ENCODE measurements at places on chromosomes 1 and 21.

DNA sequence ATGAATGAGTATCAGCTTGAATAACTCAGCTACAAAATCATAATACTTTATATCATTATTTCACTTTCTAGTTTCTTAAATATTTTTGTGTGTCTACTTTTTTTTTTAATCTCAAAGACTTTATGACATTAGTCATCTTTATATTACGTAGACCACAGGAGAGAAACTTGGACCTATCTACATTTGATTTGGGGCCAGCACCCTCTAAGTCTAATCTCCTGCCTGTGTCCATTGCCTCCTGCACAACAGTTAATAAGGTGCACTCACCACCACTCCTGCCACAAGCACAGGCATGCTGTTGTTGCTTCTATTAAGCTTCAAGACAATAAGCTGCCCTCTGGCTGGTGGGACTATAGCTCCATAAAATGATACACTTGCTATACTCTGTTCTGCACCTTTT lies 70.4 kb downstream of the DIRAS3 start:
- no peak for DNase-seq

GRCh38 chr1:89605692-89606091 lies 27.2 kb upstream of the LRRC8C start:
- no peak for DNase-seq

DNA sequence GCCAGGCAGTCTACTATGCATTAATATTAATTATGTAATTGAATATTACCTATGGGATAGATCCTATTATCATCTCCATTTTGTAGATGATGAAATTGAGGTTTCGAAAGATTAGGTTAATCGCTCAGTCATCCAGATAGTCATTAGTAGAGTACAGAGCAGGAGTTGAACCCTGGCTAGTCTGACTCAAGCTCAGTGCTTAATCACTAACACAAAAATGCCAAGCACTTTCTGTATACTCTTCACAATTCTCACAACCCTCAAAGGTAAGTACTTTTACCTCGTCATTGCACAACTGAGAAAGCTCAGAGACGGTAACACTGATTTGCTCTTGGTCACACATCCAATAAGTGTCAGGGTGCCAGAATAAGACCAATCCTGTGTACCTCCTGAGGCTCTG lies 280.2 kb upstream of the PLXNA2 start:
- DNase-seq: no peak

DNA sequence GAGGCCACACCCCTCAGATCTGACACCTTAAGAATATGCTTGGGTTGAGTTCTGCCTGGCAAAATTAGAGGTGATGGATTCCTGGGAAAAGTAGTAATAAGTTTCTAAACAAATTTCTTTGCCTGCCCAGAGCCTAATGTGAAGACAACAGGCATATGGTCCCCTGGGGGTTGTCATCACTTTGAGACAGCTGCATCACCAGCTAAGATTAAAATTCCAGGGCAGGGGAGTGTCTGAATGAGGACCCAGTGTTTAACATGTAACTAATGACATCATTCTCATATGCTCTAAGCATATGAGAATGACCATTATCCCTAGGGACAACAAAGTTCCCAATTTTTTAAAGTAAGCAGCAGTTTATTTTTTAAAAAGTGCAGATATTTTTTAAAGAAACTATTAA lies 432.2 kb downstream of the PCP4 start:
- DNase-seq: no peak

DNA sequence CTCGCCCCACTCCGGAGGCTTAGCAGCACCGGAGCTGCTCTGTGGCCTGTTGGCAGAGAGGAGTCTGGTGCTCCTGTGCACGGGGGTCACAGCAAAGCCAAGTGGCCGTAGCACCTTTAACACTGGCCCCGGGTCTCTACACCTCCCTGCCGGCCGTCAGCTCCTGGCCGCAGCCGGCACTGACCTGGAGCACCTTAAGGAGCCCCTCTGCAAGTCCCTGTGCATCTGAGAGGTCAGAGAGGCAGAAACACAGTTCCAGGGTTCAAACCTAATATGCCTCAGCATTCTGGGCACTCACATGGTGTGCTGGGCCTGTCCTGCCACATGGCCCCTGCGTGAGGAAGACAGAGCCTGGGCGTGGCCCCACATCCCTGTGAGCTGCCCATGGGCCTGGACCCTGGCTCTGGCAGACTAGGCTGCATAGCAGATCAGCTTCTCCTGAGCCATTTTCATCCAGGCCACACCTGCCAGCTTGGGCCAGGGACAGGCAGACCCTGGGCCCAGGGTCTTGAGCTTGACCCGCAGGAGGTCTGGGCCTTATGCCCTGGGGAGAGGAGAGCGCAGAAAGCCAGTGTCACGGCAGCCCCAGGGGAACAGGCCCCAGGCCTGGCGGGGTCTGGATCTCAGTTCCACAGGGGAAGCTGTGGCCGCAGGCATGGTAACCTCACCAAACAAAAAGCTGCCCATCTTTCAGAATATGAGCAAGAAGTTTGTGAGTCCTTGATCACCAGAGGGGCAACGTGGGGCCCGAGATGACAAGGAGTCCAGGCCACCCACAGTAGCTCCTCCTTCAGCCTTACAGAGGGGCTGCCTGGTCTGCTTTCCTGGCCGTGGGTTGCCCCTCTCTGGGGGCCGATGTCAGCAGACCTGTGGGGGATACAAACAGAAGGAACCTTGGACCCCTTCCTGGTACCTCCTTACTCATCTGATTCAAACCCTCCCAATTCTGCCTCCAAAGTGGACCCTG lies 146.0 kb upstream of the COL6A1 start:
- DNase-seq: no peak

DNA sequence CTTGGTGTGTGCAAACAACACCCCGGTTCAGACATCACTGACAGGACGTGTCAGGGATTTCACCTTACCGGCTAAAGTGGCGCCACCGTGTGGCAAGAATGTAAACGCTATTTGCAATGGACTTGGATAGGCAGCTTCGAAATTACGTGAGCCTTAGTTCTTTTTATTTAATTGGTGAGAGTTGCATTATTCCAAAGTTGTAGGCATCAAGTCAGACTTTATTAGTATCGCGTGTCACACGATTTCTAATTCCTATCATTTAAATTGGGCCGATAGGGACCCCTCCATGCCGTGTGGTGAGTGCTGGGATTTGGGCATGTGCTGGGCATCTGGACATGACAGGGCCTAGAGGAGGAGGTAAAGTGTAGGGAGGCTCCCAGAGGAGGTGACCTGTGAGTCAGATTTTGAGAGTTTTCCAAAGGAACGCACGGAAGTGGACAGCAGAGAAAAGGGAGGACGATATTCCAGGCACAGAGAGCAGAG lies 14.5 kb upstream of the CPT2 start:
- peak; percentile 78 for DNase-seq

DNA sequence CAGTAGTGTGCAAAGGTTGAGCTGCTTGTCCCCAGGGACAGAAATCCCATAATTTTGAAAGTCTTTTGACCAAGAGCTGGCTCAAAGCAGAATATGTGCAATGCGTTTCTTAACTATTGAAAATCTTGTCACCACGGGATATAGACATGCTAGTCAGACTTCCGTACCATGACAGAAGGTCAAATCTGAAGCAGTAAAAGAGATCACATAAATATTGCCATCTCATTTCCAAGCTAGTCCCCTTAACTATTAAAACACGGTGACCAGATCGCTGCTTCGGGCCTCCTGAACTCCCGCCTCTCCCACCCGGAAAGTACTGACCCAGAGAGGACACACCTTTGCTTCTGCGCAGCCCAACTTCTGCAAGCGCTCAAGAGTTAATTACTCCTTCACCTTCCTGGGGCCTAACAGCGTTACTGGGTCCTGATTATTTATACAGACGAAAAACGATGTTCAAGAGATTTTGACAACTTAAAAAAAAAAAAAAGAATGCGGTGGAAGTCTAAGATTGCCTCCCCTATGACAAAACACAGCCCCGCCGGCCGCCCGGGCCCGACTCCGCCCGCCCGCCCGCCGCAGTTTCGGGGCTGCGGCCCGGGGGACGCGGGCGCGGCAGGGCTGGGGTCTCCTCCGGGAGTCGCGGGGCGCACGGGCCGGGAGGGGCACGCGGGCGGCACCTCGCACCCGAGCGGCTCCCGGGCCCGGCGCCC lies 692 bp downstream of the SORT1 start:
- DNase-seq: no peak

DNA sequence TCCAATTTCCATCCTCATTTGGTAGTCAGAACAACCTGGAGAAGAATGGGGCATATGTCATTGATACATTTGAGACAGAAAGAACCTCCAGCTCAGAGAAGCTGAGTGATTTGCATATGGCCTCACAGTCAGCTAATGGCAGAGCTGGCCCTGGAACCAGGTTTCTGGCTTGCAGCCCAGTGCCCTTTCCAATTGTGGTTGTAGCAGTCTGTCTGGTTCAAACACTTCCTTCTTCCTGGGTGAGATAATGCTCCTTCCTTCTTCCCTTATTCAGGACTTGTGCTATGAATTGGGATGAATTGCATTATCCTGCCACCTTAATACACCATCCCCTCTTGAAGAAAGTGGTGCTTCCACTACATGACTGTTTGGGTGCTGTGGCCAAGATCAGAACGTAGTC lies 24.2 kb downstream of the SLC5A9 start:
- DNase-seq: no peak

- no peak for DNase-seq
Observed at GRCh38 chr1:92817986-92818764, 13.7 kb upstream of the RPL5 start.

GRCh38 chr21:34988139-34988538 lies 61.0 kb downstream of the RUNX1 start:
- no peak for DNase-seq

- no peak for DNase-seq
Observed at GRCh38 chr1:31348449-31348848, 24.4 kb downstream of the FABP3 start.

GRCh38 chr1:108848806-108849205 lies 8.1 kb downstream of the AKNAD1 start:
- DNase-seq: no peak

DNA sequence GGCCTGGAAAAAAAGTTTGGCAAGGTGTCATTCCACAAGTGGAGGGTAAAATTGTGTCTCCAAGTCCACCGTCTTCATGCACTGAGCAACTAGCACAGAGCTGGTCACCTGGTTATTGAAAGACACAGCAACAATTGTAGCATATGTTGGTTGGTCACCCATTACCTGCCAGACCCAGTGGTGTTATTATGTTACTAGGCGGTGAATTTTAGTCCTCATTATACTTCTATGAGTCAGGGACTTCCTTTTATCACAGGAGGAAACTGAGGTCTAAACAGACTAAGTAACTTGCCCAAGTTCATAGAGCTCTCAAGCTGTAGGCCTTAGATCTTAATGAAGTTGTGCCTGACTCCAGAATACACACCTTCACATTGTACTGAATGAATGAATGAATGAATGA lies 94.9 kb upstream of the VANGL1 start:
- DNase-seq: no peak

GRCh38 chr1:204112876-204113730 lies 38.7 kb downstream of the ETNK2 start:
- no peak for DNase-seq

- no peak for DNase-seq
Observed at GRCh38 chr1:198500096-198500495, 40.4 kb downstream of the ATP6V1G3 start.

- DNase-seq: no peak
Observed at GRCh38 chr1:6471086-6471969, 5.4 kb upstream of the TNFRSF25 start.

GRCh38 chr1:16131636-16132324 lies 24.1 kb downstream of the EPHA2 start:
- no peak for DNase-seq

GRCh38 chr1:115428256-115428655 lies 90.2 kb upstream of the NGF start:
- no peak for DNase-seq

- DNase-seq: no peak
Observed at GRCh38 chr21:43337901-43338655, 88.9 kb downstream of the SIK1 start.

- no peak for DNase-seq
Observed at GRCh38 chr1:66769512-66770229, 17.4 kb downstream of the DYNLT5 start.

- DNase-seq: no peak
Observed at GRCh38 chr1:13823126-13823880, 123.3 kb downstream of the PRDM2 start.

DNA sequence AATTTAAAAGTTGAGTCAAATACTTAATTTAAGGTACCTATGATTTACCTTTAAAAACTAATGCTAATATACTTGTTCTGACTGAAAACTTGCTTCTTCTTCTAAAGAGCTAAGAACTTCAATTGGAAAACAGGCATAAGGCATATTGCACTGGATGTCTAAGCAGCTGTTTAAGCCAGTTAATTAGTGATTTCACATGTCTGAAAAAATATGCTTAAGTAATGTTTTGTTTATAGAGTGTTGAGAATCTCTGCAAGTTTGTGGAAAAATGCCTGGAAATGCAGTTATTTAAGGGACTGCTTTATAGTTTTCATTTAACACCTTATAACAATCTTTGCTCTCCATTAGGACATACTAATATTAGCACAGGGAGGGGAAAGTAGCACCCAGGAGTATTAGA lies 28.2 kb downstream of the UBE2U start:
- no peak for DNase-seq

- no peak for DNase-seq
Observed at GRCh38 chr1:168328731-168329364, 48.2 kb downstream of the TBX19 start.

GRCh38 chr1:182515556-182515955 lies 65.6 kb downstream of the RGSL1 start:
- DNase-seq: no peak

DNA sequence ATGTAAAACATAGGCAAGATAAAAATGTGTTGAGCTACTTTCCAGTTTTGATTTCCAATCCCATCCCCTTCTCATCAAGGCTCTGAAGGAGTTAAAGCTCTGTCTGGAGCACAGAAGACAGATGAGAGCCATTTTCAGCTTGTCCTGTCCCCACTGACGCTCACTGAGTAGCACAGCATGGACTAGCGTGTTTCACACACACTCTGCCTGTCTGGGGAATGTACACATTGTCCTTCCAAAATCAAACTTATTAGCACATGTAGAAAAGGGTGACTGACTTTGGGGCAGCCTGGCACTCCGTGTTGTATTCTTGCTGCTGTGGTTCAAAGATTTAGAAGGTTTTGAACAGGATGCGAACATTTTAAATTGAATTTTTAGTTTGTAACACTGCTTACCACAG lies 139.2 kb downstream of the NEK7 start:
- DNase-seq: no peak
